AG08396 (cell line): ENCODE measurements at places on chromosomes 2 and 18.

GRCh38 chr2:187529977-187530721 is 24.1 kb downstream of the TFPI start:
- DNase-seq, result no peak

DNA sequence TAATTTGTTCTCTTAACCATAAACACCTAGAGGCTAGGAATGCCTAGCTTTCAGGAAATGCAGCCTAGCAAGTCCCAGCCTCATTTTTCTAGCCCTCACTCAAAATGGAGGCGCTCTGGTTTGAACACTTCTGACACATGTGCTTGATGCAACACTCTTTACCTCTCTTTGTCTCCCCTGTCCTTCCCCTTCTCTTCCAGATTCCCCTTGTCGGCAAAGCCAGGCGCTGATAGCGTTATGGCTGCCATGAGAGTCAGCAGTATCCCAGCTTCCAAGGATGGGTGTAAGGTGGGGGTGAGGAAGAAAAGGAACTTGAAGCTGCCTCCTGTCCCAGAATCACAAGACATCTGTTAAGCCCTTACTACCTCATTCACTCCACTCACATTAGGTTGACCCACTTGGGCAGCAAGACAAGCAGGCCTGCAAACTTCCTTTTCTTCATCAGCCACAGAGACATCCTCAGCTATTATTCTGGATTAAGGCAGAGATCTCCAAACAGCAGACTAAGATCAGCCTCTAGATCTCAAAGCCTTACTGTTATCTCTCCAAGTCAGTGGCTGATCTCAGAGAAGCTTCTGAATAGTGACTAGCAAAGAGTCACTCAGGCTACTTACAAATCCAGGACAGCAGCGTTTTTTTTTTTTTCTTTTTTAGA is 1.9 kb upstream of the ST3GAL5 start:
- no peak for DNase-seq

DNA sequence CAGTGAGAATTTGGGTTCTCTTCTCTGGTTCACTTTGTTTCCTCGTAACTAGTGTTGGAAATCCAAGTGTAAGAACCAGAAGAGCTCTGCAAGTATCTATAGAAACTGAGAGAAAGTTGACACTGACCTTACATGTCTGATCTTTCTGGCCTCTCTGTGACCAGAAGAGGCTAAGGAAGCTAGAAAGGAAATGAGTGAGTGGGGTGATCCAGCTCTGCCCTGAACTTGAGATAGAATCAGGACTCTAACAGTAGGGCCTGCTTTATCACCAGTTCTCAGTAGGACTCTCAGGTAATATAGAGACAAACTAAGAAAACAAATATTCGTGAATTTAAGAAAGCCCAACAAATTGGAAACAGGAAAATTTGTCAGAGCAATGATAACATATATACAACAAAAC is 441.2 kb upstream of the ZNF804A start:
- DNase-seq, result no peak

- no peak for DNase-seq
Observed at GRCh38 chr18:44678725-44679055, 2.0 kb upstream of the SETBP1 start.

- DNase-seq, result no peak
Observed at GRCh38 chr18:49368161-49368875, 92.1 kb downstream of the DYM start.

- DNase-seq, result peak; percentile 67
Observed at GRCh38 chr2:64873472-64873924, 115.7 kb upstream of the SLC1A4 start.

DNA sequence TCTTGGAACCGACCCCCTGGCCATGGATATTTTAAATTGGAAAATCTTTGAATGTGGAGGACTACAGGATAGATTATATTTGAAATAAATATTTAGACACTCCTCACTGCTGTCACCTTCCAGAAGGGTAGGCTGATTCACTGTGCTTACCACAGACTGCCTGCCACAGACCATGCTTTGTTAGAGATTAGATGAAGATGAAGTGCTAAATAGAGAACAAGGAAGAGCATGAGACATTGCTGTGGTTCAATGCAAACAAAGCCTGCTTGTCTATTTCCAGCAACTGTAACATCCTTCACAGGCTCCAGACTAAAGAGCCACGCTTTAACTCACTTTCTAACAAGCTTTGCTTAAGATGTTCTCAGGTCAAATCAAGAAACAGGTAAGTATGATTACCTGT is 81.0 kb upstream of the TMEM17 start:
- peak; percentile 49 for DNase-seq

- no peak for DNase-seq
Observed at GRCh38 chr18:5918205-5918858, 23.0 kb upstream of the TMEM200C start.

DNA sequence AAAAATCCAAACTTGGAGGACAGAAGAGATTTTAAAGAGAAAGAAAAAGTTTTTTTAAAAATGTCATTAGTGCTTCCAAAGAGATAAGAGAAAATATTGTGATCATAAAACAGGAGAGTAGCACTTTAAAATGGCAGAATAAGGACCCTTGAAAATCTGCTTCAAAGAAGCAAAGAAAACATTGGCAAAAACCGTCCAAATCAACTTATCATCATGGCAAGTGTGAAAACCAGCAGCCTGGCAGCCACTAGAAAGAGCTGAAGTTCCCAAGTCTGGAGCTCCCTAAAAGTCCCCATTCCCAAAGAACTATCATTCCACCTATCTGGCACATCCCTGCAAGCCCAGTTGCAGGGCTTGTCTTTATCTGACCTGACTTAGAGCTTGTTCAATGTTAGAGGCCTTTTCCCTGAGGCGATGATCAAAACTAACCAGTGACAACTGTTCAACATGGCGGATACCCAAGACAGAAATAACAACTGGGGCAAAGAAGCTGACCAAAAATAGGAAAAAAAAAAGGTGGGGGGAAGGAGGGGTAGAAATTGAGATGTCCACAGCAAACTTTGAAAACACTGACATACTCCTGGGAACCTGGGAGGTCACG is 24.6 kb upstream of the RNU4ATAC start:
- DNase-seq, result no peak

DNA sequence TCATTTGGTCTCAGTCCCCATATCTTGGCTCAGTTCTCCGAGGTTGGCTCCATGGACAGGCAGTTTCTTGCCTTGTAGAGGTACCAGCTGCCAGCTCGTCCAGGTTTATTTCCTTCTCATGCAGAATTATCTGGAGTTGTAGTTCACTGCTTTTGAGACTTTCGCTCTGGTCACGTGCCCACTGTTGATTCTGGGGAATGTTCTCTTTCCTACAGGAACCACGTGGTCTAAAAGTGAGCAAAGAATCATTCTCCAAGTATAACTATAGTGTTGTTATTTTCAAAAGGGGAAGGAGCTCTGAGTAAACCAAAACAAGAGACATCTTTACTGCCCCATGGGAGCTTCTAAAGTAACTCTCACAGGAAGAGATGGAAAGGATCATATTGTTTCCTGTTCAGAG is 41.2 kb upstream of the RAB27B start:
- DNase-seq, result no peak

GRCh38 chr2:179556425-179556824 is 291.8 kb upstream of the SESTD1 start:
- no peak for DNase-seq

- DNase-seq, result no peak
Observed at GRCh38 chr2:219358170-219359075, 25.9 kb upstream of the RESP18 start.

- no peak for DNase-seq
Observed at GRCh38 chr18:27749194-27749593, 427.7 kb downstream of the CDH2 start.

- DNase-seq, result no peak
Observed at GRCh38 chr2:8851811-8852560, 14.6 kb upstream of the KIDINS220 start.

GRCh38 chr18:63596964-63597363 is 9.8 kb downstream of the SERPINB13 start:
- no peak for DNase-seq

DNA sequence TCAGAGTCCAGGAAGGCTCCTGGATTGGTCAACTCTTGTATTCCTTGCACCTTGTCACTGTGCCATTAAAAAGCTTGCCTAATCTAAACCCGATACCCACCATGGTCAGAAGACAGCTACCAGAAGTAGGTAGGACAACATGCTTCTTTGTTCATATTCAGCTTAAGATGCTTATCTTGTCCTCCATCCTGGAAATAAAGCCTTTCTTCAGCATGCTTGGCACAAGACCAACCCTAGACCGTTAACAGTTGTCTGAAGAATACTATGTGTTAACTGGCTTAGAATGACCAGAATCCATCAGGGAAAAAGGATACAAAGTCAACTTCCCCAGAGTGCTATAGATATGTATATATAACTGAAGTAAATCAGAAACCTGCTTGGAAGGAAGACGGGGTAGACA is 193.9 kb downstream of the ZRANB3 start:
- no peak for DNase-seq

DNA sequence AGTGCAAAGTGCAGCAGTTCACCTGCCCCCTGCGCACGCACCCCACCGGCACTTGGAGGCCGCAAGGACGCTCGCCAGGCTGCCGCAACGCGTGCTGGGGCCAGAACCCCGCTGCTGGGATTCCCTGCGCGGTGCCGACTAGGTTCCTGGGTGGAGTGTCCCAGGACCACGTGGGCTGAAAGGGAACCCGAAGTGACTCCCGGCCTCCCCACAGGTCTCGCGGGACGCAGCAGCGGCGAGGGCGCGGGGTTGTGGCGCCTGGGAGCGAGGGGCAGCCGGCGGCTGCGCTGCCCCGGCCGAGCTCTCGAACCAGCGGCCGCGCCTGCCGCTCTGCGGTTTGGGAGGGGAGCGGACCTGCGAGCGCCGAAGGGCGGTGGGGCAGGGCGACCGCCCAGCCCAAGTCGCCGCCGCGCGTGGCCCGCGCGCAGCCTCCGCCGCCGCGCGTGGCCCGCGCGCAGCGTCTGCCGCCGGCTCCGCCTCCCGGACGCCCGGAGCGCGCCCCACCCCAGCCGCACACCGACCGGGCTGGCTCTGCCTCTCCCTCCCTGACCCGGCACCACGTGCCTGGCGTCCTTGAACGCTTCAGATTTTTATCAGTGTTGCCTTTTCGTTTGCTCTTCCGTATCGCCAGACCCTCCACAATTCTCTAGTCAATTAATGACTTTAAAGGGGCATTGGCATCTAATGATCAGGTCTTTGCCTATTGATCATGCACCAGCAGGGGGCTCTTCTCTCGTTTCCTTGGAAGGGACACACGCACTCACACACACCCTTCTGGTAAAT is at the start of gene FTCDNL1:
TSS of gene FTCDNL1 (minus strand) at position 475 of the 783 bp plus-strand sequence. CDS start 2,230 bp downstream, outside the sequence.
- peak; percentile 76 for DNase-seq

- DNase-seq, result no peak
Observed at GRCh38 chr2:172635548-172635947, 79.7 kb downstream of the PDK1 start.

DNA sequence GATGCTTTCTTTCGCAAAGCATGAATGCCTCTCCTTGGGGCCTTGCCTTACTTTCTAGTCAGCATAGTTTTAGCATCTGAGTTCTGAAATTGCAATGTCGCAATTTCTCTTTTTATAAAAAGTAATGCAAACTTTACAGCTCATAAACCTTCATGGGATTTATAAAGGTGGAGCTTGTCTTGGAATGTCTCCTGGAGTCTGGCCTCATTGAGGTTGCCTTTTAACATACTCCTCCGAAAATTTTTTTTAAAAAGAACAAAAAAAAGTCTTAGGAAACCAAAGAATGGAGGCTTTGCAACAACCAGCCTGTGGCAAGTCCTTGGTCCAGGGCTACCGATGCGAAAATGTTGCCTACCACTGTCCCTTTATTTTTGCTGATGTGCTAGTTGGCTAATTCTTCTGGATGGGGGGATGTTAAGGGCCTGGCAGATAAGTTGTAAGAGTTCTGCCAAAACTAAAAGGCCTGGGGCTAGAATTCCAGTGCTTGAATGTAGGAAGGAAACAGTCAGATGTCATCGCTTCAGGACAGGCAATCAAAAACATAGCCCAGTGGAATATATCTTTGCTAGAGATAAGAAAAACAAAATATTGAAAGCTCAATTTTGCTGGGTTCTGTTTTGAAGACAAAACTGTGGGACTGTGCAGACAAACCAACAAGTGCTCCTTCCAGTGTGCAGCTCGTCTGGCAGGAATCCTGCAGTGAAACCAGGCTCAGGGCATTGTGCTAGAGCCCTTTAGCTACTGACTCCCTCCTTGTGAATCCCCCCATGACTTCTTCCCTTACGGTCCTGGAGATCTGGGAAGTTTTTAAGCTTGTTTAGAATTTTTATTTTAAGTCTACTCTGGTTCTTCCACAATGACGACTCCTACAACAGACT is 213.0 kb downstream of the PIEZO2 start:
- no peak for DNase-seq

GRCh38 chr2:200590090-200590489 is 4.3 kb downstream of the AOX1 start:
- no peak for DNase-seq

DNA sequence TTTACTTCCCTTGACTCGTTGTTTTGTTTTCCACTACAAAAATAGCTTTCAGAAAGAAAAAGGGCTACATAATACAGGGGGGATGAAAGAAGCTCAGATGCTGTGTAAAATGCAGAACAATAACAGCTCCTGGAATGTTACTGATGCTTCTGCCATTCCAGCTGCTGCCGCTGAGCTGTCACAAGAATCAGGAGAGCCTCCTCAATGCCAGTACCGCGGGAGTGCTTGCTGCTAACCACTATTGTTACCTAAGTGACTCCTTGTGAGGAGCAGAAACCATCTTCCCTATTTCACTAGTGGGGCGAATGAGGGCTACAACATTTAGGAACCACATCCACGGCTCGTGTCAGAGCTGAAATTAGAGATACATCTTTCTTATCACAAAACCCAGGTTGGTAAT is 384.8 kb downstream of the GALR1 start:
- no peak for DNase-seq

DNA sequence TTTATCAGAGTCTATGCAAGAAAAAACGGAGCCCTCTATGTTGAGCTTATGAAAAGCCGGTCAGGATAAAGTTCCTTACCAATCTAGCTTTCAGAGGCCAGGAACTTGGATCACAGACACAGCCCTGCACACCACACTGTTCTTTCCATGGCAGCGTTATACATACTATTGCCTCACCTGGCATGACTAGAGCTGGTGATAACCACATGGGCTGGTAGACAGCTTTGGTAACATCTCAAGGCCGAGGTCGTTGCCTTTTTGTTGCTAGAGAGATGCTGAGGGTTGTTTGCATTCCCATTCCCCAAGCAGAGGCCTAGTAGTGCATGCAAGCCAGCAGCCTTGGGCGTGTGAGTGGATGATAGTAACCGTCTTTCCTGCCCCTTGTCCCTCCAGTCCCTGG is 78.0 kb downstream of the ITGB1BP1 start:
- DNase-seq, result no peak

GRCh38 chr2:218020281-218020680 is 17.5 kb upstream of the TNS1 start:
- no peak for DNase-seq

- no peak for DNase-seq
Observed at GRCh38 chr18:73431620-73432019, 563.8 kb upstream of the NETO1 start.
